ENCODE measurements at places on chromosomes 12 and 14.

DNA sequence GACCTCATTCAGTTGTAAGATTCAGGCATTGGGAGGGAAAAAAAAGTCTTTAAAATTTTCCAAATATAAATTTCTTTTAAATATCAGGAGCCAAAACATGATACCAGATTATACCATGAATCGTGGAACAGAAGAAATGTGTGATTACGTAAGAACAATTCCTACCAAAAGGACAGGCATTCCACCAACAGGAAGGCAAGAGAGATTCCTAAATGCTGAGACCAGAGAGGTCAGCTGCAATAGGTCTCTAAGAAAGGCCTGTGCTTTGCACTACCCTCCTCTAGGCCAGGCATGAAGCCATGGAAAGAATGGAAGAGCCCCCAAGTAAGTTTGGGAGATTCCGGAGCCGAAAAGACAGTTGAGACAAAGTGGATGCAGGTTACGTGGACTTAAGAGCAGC lies 83.7 kb downstream of the PTGER2 start:
- no peak for DNase-seq

GRCh38 chr12:39646963-39647362 lies 27.4 kb upstream of the ABCD2 start:
- no peak for DNase-seq

- no peak for DNase-seq
Measured at GRCh38 chr14:90293766-90294730, 37.7 kb downstream of the NRDE2 start.

DNA sequence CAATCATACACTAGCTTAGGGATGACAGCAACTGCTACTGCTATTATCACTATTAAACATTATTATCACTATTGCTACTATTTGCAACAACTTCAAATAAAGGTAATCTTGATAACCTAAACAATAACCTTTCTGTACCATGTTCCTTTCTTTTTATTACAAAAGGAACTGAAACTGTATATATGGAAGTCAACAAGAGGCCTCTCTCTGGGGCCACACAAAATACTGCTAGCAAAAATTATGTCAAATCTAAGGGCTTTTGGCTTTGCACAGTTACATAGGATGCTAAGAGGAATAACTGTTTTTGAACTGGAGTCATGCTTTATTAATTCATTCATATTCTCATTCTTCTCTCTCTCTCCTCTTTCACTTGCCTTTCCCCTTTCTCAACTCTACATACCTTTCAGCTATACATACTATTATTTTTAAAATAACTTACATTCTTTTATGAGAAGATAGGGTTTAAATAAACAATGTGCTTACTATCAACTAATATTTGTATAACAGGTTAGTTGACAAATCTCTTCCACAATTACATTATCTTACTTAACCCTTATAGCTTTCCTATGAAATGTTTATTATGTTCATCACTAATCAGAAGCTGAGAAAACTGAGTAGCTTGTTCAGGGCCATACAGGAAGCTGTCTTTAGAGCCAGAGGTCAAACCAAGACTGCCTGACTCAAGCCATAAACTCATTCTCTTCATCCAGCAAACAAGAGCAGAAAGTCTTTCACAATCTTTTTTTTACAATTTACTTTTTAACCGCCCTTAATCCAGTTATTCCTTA lies 25.7 kb downstream of the SPTSSA start:
- no peak for DNase-seq

GRCh38 chr12:124381456-124382296 lies 86.8 kb downstream of the RFLNA start:
- DNase-seq = peak; percentile 70

- no peak for DNase-seq
Measured at GRCh38 chr12:13368971-13369370, 172.4 kb downstream of the EMP1 start.

DNA sequence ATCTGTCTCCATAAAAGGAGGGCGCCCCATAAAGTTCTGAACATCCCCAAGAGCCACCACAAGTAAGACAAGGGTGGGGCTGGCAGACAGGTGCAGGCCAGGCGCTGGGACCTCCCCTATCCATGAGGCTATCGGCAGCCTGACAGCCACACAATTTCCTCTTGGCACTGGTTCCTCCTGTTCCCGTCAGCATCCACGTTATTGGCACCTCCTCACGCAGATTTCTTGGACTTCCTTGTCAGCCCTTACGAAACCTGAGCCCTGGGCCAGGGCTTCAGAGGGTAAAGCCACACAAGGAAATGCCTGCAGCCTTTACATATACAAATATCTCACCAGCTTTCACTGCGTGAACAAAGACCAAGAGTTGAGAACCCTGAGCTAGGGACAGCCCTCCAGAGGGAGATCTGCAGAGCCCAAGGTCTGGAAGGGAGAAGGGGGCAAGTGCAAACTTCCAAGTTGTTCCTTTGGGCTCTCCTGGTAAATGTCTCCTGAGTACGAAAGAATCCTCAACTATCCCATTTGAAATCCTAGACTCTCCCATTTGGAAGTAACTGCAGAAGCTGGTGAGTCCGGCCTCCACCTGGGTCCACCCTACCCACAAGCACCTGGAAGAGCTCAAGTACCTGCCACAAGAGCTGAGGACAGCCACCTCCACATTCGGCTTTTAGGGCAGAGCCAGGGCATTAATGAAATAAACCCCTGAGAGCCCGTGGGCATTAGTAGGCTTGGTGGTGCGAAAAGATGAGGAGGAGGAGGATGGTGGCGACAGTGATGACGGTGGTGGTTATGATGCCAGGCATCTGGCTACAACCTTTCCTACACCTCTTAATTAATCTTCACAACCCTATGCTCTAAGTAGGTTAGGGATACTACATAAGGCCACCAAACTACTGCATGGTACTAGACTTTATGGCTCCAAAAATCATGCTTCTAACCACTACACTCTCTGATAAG lies 5.5 kb upstream of the TC2N start:
- DNase-seq = no peak

GRCh38 chr12:127101076-127101475 lies 1165.9 kb upstream of the TMEM132C start:
- no peak for DNase-seq

- no peak for DNase-seq
Measured at GRCh38 chr12:318759-319515, 56.3 kb upstream of the SLC6A13 start.

- no peak for DNase-seq
Measured at GRCh38 chr12:126191031-126191891, 1126.0 kb downstream of the AACS start.

- no peak for DNase-seq
Measured at GRCh38 chr14:86310148-86310547, 780.2 kb downstream of the FLRT2 start.

- DNase-seq = no peak
Measured at GRCh38 chr12:54191550-54192022, 2.8 kb upstream of the SMUG1 start.

DNA sequence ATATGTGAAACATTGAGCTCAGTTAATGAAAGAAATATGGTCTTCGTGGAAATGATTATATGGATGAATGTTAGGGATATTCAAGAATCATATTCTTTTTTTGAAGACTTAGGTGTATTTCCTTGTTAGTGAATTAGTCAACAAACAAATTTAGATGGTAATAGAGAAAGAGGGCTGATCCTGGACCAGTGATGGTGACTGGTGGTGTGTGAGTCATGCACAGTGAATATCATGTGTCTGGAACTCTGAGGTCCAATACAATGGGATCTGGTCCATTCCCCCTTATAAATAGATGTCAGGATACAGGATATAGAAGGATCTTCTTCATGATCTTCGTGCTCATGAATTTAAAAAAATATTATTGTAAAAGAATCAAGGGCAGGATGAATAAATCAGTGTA lies 64.4 kb upstream of the RTL1 start:
- DNase-seq = no peak

DNA sequence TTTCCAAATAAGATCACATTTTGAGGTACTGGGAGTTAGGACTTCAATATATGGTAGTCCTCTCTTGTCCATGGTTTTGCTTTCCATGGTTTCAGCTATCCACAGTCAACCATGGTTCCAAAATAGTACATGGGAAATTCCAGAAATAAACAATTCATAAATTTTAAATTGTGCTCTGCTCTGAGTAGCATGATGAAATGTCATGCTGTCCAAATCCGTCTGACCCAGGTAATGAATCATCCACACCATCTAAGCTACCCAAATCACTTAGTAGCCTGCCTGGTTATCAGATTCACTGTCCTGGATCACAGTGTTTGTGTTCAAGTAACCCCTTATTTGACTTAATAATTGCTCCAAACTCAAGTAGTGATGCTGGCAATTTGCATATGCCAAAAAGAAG lies 197.9 kb downstream of the TMTC3 start:
- no peak for DNase-seq

DNA sequence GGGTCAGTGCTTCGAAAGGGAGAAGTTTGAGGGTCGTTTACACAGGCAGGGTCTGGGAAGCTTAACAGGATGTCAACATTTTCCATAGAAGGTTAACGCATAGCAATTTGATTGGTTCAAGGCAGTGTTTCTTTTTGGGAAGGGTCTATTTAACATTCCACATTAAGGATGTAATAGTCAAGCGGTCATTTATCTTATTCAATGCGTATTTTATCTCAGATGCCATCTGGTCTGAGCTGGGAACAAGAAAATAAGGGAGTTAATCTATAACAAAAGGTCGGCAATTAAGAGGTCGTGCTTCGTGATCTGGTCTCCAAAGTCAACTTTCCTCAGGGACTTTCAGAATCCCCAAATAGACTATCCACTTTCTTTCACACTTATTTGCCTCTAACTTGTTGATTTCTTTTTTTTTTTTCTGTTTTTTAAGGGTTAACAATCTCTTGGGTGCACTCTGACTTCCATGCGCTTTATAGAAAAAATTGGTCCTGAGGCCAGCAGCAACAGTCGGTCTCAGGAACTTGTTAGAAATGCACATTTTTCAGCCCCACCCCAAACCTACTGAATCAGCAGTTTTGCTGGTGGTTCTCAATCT lies 550 bp upstream of the RESF1 start:
- no peak for DNase-seq

- peak; percentile 44 for DNase-seq
Measured at GRCh38 chr12:100908501-100908900, 113.9 kb downstream of the ANO4 start.

DNA sequence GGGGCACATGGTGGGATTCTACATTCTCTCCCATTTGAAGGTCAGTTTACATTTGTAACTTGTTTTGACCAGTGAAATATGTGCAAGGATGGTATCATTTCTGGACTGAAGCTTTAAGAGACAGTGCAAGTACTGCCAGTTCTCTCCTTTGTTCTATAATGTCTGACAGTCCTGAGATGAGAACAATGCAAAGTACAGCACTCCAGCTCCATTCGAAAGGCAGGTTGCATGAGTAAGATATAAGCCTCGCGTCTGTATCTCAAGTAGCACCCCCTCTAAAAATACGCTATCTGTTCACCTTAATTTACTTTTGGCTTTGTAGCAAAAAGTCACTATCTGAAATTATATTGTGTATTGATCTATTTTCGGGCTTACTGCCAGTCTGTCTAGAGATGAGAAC lies 1122.2 kb upstream of the TMEM132C start:
- no peak for DNase-seq

GRCh38 chr14:61625165-61625564 lies 70.1 kb upstream of the HIF1A start:
- no peak for DNase-seq

DNA sequence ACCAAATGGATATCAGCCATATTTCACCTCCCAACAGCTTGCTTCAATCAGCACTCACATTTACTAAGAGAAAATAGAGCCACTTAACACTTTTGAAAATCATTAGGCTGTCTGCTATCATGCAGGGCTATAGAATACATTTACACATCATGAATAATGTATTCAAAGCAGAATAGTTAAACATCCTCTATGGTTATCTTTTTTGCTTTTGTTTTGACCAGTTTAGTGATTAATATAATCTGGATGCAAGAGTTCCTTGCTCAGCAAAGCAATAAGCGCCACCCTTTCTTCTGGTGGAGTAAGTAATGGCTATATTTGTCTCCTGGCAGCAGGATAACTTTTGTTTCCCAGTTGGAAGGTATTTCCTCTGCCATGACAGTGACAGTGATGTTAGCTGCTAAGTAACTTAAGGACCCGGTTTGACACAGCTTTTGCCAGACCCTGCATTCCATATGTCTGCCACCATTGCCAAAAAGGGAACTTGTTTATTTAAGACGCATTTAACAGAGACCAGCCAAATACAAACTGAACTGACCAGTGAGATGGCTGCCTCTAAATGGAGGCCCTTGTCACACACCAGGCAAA lies 70.3 kb upstream of the NR2C1 start:
- no peak for DNase-seq

DNA sequence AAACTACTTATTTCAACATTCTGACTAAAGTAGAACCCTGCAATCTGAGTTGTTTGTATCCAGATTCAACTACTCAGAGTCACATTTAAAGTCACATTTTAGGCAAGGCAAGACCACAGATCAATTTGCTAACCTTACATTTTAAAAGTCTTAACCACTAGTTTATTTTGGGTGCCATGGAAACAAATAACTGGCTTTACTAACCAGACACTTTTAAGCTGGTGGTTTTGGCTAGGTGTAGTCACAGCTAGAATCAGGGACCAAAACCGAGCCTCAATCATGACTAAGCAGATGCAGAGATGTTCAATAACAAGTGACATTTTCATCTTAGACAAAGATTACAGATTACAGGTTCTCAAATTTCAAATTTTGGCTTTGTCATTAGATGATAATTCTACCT lies 115.3 kb downstream of the PDE6H start:
- no peak for DNase-seq

DNA sequence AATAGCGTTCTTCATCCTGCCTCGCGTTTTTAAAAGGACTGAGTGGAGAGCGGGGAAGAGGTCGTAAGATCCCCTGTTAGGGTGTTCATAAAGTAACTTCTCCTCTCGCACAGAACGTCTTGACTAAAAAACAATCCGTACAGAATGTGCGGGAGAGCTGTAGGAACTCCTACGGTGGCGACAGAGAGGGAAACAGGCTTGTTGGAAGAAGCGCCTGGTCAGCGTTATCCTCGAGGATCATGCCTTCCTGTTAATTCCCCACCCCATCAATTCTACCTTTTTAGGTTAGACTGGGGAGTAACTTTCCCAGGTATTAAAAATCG lies 399 bp upstream of the WASHC4 start:
- no peak for DNase-seq

- no peak for DNase-seq
Measured at GRCh38 chr14:58138714-58139482, 13.1 kb downstream of the ARMH4 start.

GRCh38 chr14:99037777-99038430 lies 234.1 kb downstream of the BCL11B start:
- no peak for DNase-seq

- no peak for DNase-seq
Measured at GRCh38 chr14:88363644-88364043, 21.8 kb upstream of the SPATA7 start.

GRCh38 chr14:105899657-105900397 lies 373.4 kb downstream of the TMEM121 start:
- DNase-seq = no peak

- no peak for DNase-seq
Measured at GRCh38 chr12:127787544-127787943, 479.4 kb upstream of the TMEM132C start.

DNA sequence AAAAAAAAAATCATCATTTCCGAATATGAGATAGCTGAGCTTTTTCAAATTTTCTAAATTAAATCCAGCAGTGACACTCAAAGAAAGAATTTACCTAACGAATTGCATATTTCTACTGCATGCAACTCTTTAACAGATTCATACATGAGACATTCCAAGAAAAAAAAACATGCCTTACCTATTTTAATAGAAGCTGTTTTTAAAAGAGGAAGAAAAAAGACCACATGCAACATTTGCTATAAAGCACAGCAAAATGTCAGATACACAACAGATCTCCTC lies 18.5 kb downstream of the CORO1C start:
- no peak for DNase-seq
